ENCODE measurements at places on chromosomes 4 and X. TPM values are rescaled to one million over a fixed set of nuclear protein-coding genes. Genes with fewer than 3 reads are reported as not detected.

CT83 gene
- not detected for total RNA-seq

RASL11B gene
- 0.16 TPM for total RNA-seq

RAB9A gene
- total RNA-seq, result 30.7 TPM

TMEM144 gene
- total RNA-seq, result 6.3 TPM

LINC00632 gene
- 2.4 TPM for total RNA-seq

FGD1 gene
- total RNA-seq, result 3.6 TPM

FAM241A gene
- 0.69 TPM for total RNA-seq

FGF2 gene
- total RNA-seq, result 31.1 TPM

ELK1 gene
- 8.2 TPM for total RNA-seq

ZNF630 gene
- 1.9 TPM for total RNA-seq

ZNF732 gene
- total RNA-seq, result 0.09 TPM

BEND2 gene
- not detected for total RNA-seq

FAM53A gene
- total RNA-seq, result 1.4 TPM

KLHL5 gene
- total RNA-seq, result 148 TPM

Data from bronchial smooth muscle cell (primary cell).